ENCODE measurements at places on chromosomes 3 and 15.

DNA sequence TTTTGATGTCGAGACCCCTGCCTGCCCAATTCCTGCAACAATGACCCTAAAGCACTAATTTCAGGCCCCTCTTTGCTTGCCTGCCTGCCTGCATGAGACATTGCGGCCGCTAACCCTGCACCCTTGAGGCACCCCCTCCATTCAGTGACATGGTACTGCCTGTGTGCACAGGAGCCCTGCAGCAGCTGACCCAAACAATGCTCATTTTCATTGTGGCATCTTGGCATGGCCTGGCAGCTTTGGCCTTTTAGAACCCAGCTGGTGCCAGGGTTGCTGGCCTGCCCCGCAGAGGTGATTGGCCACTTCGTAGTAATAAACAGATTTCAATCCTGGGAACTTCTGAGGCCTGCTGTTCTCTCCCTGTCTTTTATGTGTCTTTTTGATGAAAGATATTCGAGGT, 33.8 kb downstream of the SLCO3A1 start:
- no peak for DNase-seq

DNA sequence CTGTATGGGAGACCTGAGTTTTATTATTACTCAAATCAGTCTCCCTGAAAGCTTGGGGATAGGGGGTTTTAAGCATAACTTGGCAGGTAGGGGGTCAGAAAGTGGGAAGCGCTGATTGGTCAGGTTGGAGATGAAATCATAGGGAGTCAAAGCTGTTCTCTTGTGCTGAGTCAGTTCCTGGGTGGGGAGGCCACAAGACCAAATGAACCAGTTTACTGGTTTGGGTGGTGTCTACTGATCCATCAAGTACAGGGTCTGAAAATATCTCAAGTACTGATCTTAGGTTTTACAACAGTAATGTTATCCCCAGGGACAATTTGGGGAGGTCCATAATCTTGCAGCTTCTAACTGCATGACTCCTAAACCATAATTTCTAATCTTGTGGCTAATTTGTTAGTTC, 17.8 kb upstream of the IQCF6 start:
- no peak for DNase-seq

- DNase-seq, result no peak
Observed at GRCh38 chr3:157182879-157183278, 22.9 kb upstream of the CCNL1 start.

DNA sequence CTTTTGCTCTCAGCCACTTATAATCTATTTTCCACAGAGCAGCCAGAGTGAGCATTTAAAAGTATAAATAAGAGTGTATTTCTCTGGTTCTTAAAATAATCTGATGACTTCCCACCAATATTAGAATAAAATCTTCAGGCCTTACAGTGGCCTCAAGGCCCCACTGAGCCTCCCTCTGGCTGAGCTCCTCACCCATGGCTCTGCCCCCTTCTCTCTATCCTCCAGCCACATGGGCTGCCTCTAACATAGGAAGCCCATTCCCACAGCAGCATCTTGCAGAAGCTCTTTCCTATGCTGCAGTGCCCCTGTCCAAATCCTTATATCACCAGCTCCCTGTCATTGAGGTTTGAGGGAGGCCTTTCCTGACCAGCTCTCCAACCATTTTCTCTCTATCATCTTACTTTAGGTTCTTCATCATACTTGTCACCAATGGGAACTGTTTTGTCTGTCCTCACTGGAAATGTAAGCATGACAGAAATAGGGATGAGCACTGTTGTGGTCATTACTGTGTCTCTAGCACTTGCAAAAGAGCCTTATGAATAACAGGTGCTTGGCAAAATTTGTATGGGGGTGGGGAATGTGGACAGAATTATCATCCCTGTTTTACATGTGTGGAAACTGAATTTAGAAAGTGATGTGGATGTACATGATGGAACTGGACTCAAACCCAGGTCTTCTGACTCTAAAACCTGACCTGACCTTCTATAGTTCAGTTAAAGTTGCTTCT, 250.6 kb downstream of the NR1D2 start:
- no peak for DNase-seq

All from T-helper 22 cell (primary cell).